Upper lobe of right lung (tissue), 1 donor: ENCODE measurements at places on chromosomes 7 and 10.

DNA sequence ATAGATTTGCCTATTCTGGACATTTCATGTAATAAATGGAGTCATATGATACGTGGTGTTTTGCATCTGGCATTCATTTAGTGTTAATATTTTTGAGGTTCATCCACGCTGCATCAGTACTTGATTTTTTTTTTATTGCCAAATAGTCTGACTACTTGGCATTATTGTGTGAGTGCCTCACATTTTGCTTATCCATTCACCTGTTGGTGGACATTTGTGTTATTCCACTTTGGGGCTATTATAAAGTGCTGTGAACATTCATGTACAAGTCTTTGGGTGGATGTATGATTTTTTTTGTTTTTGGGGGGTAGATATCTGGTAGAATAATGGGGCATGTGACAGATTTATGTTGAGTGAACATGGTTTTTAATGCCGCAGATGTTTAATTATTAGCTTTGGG is 19.7 kb downstream of the CUL1 start:
- no peak for DNase-seq
- H3K36me3 ChIP-seq: no peaks in the 10 kb centered on the region
- H3K4me1 ChIP-seq: peaks cover 44% of the 10 kb centered on the region
- no peak overlapping the region for H3K4me3 ChIP-seq

DNA sequence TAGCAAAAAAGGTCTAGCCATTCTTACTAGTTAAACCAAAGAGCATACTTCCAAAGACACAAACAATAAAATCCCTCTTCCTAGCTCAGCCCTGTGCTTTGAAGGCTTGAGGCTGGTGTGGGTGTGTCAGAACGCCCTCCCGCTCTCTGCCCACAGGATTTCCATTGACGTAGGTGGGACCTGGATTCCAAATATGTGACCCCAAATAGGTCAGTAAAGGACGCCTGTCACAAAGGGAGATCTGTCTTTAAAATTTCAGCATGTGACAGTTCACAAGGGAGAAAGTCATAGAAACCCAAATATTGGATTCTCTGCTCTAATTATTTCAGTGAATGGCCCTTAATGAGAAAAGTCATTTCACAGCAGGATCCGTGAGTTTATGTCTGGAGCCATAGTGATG is 39.9 kb upstream of the LYZL1 start:
- H3K36me3 ChIP-seq: no peaks in the 10 kb centered on the region
- no peak overlapping the region for H3K4me3 ChIP-seq
- peaks cover 8% of the 10 kb centered on the region for H3K27me3 ChIP-seq
- H3K27ac ChIP-seq: no peak overlapping the region
- peaks cover 6% of the 10 kb centered on the region for H3K4me1 ChIP-seq
- no peak for DNase-seq

DNA sequence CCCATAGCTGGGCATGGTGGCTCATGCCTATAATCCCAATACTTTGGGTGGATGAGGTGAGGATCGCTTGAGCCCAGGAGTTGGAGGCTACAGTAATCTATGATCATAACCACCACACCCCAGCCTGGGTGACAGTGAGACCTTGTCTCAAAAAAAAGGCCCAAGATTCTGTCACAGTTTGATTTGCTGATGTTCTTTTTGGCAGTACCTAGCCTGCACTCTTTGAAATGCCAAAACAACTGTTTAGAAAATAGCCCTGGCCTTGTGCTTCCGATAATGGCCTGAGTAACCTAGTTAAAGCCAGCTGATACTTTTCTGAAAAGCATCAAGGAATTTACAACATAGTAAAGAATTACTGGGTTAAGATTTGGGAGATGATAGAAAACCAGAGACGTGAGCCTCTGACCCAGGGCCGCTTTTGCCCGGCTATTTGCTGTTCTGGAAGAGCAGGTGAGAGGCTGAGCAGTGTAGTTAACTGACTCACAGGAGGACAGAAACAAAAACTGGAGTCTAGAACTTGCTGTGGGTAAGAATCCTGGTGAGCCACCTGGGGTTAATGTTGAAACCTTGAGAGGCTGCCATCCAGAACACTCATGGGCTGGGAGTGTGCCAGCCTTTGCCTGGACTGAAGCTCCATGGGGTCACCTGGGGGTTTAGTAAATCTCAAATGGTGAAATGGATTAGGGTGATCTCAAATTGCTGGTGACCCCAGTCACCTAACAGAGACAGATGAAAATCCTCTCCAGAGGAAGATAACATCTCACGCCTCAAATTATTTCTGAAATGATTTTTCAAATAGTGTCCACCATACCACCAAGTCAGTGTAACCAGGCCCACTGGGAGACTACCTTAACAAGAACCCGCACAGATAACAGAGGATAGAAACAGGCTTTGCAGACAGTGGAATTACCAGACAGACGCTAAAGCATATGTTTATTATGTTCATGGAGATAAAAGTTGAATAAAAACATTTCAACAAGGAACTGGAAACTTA is 51.8 kb downstream of the GALNT11 start:
- H3K27ac ChIP-seq: no peak overlapping the region
- peaks cover 4% of the 10 kb centered on the region for H3K4me1 ChIP-seq
- no peaks in the 10 kb centered on the region for H3K36me3 ChIP-seq

DNA sequence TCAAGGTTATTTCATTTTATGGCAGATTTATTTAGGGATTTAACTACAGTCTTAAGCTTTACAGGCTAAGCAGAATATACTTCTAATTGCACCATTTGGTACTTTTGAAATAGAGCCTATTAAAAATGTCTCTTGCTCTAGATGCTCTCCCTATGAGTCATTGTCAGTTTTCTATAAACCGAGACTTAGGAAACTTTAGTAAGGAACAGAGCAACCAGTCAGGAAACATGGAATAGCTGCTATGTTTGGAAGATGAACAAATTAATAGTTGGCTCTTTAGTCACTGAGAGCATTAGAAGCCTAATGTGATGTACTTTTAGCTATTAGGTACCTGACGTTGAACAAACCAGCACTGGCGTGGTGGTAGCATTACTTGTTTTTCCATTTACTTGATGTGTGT is 35.3 kb downstream of the INPP5F start:
- no peaks in the 10 kb centered on the region for H3K27me3 ChIP-seq
- H3K4me1 ChIP-seq: no peaks in the 10 kb centered on the region
- H3K27ac ChIP-seq: no peak overlapping the region
- no peak overlapping the region for H3K4me3 ChIP-seq
- DNase-seq: no peak
